ENCODE measurements at places on chromosomes 12 and 14. TPM values are rescaled to one million over a fixed set of nuclear protein-coding genes. Genes with fewer than 3 reads are reported as not detected.

TBC1D30 gene
- 5.3 TPM for total RNA-seq

IGF1 gene
- not detected for total RNA-seq

STX2 gene
- total RNA-seq: 14.2 TPM

NKX2-1 gene
- 0.11 TPM for total RNA-seq

SELPLG gene
- total RNA-seq: 0.40 TPM

ZC2HC1C gene
- total RNA-seq: 0.21 TPM

TCL1A gene
- not detected for total RNA-seq

INTS13 gene
- total RNA-seq: 51.8 TPM

GPR68 gene
- total RNA-seq: not detected

PDE3A gene
- total RNA-seq: 4.2 TPM

MDP1 gene
- 13.8 TPM for total RNA-seq

CKAP4 gene
- 62.6 TPM for total RNA-seq

DPY19L2 gene
- total RNA-seq: 1.3 TPM

FSCB gene
- total RNA-seq: not detected

MANSC1 gene
- total RNA-seq: 7.0 TPM

ANKRD13A gene
- total RNA-seq: 39.2 TPM

BRF1 gene
- 46.1 TPM for total RNA-seq

KRT6C gene
- total RNA-seq: not detected

DPF3 gene
- total RNA-seq: 1.6 TPM

SLC38A4 gene
- not detected for total RNA-seq

INSM2 gene
- total RNA-seq: not detected

SLC25A21 gene
- 0.82 TPM for total RNA-seq

FOXN4 gene
- total RNA-seq: not detected

KIF5A gene
- total RNA-seq: 0.41 TPM

EIF2S3B gene
- total RNA-seq: 2.8 TPM

ARG2 gene
- total RNA-seq: 9.1 TPM

JAG2 gene
- 0.27 TPM for total RNA-seq

NPAS3 gene
- total RNA-seq: 0.57 TPM

APOLD1 gene
- total RNA-seq: 1.1 TPM

GPR137C gene
- total RNA-seq: not detected

PMEL gene
- total RNA-seq: 1.0 TPM

RAD51AP1 gene
- total RNA-seq: 41.8 TPM

TUNAR gene
- total RNA-seq: not detected

NID2 gene
- total RNA-seq: 1.1 TPM

Data from A375 (cell line).